HCT116 (cell line): ENCODE measurements at places on chromosomes 1 and 21.

GRCh38 chr1:119083479-119083878, 57.0 kb downstream of the WARS2 start:
- no peak for DNase-seq

DNA sequence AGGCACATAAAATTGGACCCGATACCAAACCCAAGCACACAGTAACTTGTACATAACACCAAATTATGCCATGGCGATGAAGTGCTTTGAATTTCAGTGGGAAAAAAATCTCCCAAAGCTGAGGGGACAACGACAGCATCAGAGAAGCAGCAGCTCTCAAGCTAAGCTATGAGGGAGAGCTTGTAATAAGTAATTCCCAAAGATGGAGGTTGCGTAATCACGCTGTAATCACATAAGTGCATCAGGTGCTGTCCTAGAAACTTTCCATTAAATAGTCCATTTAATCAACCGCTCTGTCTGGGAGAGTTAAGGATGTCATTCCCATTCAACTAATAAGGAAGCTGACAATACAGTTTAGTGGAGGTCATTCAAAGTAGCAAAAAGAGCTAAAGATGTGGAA, 37.6 kb upstream of the KRTAP19-8 start:
- DNase-seq: no peak

- DNase-seq: no peak
Measured at GRCh38 chr1:215895893-215896292, 328.8 kb downstream of the KCTD3 start.

DNA sequence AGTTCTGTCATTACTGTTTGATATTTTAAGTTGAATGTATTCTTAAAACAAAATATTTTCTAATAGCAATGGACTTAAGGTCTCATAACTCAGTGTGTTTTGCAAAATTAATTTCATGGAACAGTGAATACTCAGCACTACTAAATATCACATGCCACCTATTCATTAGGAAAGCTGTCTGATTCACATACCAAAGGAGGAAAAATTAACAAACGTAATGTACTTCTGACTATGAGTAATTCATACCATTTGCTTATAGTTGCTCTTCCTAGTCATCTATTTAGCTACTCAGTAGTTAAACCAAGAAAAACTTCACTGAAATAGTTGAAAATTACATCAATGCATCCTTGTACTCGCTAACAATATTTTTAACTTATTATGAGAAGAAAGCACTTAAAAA, 35.2 kb downstream of the TP53BP2 start:
- DNase-seq: no peak

- no peak for DNase-seq
Measured at GRCh38 chr21:27677546-27677945, 710.7 kb upstream of the ADAMTS5 start.

DNA sequence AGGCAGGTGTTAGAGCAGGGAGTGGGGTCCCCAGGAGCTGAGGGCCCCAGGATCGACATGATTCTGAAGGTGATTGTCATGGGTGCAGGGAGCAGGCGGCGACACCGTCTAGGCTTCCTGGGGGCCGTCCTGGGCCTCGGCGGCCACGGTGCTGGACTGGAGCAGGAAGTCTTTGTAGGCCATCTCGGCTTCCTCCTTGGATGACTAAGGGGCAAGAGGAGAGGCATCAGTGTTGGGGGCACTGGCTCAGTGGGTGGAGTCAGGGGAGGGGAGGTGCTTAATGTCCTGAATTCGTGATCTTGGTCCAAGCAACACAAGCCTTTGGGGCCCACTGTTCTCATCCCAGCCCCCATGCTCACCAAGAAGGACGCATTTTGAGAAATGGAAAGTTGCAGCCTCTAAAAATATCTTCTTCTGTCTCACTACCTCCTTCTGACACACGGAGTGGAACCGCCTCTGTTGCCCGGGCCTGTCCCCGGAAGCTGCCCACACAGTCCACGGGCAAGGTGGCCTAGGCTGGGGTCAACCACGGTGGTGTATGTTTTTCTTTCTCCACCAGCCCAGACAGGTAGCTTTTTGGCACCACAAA, 8.6 kb upstream of the FCMR start:
- no peak for DNase-seq

DNA sequence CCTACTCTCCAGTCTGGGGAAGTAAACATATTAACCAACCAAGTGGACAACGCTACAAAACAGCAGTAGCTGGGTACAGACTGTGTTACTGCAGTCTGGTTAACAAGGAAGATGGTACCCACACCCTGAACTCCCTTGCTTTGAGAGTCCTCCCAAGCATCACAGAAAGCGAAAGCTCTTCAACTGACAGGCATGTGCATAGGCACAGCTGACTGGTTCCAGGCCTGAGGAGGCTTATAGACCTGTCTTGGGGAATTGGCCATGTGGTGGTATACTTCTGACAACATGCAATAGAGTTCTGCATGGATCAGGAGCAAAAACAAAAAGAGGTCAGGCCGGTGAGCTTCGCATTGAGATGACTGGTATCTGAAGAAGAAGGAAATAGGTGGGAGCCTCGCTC, 17.4 kb downstream of the LMX1A start:
- DNase-seq: no peak

DNA sequence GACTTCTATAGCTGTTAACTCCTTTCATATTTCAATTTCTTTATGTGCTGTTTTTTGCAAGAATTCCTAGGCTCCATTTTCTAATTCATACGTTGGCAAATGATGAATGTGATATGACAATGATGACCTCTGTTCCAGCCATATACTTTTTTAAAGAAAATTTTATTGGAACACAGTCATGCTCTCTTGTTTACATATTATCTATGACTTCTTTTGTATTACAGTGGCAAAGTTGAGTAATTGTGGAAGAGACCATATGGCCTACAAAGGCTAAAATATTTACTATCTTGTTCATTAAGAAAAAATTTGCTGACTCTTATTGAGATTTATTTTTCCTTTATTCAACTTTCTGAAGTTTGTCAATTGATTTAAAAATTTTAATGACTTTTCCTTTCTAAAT, 7.1 kb downstream of the IFI44L start:
- no peak for DNase-seq

GRCh38 chr1:233587196-233587595, 26.7 kb upstream of the KCNK1 start:
- DNase-seq: no peak

GRCh38 chr1:115402753-115403184, 64.7 kb upstream of the NGF start:
- no peak for DNase-seq

DNA sequence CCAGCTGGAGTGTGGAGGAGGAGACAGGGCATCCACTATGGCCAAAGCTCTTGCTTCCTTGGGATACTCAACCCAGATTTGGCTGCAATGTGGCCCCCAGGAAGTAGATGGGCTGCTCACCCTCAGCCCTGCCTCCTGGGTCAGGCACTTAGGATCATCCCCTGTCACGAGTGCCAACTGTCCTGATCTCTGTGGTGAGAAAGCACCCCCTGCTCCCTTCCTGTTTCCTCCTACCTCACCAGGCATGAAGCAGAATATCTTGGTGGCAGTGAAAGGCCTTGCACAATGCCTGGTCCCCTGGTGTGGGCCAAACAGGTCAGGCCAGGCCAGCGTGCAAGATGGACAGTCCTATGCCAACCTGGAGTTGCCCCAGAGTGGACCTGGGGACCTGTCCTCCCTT, 211.7 kb downstream of the GRIK3 start:
- DNase-seq: no peak

DNA sequence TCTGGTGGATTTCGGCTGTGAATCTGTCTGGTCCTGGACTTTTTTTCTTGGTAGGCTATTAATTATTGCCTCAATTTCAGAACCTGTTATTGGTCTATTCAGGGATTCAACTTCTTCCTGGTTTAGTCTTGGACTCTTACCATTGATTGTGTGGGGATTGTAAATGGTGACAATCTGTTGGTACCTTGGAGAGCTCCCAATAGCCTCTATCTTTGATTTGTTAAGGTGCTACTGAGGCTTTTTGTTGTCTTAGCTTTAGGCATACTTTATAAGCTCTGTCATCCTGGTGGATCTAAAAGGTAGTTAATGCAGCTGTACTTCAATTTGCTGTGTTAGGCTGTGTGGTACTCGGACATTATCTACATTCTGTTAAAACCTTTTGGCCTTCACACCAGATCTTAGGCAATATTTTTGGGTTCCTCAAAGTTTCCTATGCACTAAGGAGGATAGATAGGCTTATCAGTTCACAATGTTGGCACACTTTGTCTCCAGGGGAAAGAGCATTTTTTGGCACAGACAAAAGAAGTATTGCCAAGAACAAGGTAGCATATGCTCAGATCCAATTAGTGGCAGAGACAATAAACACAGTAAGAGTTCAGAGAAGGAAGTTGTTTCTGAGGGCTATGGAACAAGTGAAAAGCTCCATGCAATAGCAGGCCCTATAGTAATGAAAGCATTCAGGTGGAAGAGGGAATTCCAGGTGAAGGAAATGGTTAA, 230.4 kb downstream of the PDE4B start:
- no peak for DNase-seq

GRCh38 chr1:234745844-234746797, 136.1 kb upstream of the IRF2BP2 start:
- DNase-seq: no peak

DNA sequence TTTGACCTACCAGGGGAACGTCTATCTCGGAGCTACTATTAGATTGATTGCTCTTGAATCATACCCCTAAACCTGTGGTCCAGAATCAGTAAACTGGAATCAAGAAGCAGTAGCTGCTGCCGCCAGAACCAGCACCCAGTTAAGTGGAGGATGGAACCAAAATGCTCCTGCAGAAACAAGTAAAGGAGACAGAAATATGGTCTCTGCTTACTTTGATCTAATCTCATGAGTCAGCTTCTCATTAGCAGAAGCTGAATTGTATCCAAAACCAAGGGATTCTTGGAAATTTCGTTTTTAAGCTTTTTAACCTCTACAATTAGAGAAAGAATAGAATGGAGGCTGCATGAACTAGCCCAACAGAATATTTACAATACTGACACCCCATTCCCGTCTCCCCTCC, 42.6 kb upstream of the PIGV start:
- no peak for DNase-seq

DNA sequence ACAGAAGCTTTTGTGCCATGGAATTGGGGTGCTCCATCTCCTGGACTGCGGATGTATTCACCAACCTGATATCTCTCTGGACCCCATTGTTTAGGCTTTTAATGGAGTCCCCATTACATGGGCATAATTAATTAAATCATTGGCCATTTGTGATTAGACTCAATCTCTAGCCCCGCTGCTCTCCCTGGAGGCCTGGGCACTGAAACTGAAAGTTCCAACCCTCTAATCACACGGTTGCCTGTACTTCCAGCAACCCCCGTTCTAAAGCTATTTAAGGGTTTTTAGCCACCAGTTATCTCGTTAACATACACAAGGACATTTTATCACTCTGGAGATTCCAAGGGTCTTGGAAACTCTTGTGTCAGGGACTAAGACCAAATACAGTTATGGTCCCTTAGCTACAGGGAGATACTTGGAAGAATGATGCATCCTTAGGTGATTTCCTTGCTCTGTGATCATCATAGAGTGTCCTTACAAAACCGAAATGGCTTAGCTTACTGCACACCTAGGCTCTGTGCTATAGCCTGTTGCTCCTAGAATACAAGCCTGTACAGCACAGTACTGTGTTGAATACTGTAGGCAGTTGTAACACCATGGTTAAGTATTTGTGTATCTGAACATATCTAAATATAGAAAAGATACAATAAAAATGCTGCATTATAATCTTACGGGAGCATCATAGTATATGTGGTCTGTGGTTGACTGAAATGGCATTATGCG, 71.8 kb downstream of the VPS13D start:
- no peak for DNase-seq

GRCh38 chr1:36761113-36761512, 273.2 kb downstream of the GRIK3 start:
- DNase-seq: no peak

DNA sequence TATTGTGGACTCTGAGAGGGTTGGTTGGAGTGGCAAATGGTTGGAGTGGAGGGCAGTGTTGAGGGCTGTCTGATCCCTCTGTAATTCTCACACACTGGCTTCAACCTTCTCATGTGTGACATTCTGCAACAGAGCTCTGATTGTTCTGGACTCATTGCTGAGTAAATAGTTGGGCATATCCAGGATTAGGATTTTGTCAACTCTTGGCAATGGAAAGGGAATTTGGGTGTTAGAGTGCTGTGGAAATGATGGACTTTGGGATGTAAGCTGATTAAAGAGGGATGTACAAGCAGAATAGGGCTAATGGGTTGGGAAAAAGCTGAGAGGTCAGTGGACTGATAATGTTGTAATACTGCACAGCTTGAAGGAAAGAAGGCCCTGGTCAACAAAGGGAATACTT, 16.5 kb downstream of the TLCD4 start:
- no peak for DNase-seq

- no peak for DNase-seq
Measured at GRCh38 chr1:230163205-230163604, 96.2 kb downstream of the GALNT2 start.

GRCh38 chr1:198929961-198930599, 291.2 kb downstream of the PTPRC start:
- DNase-seq: no peak

- no peak for DNase-seq
Measured at GRCh38 chr1:207335695-207336363, 14.4 kb downstream of the CD55 start.

GRCh38 chr21:33202464-33203363, 27.0 kb upstream of the IFNAR2 start:
- DNase-seq: no peak

DNA sequence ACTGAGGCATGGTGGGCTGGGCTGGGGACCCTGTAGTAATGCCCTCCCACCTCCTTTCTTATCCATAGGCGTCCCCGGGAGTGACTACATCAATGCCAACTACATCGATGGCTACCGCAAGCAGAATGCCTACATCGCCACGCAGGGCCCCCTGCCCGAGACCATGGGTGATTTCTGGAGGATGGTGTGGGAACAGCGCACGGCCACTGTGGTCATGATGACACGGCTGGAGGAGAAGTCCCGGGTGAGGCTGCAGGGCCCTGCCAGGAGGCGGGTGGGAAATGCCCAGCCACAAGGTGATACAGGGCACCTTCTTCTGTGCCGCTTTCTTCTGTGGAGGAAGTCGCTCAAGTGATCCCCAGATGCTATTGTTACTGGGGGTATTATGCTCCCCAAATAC, 32.3 kb upstream of the KDM4A start:
- DNase-seq: no peak

GRCh38 chr1:2425892-2426291, 13.5 kb upstream of the PEX10 start:
- no peak for DNase-seq

GRCh38 chr1:19484798-19485361, 459 bp downstream of the CAPZB start:
- DNase-seq: no peak

GRCh38 chr21:39209334-39209688, 26.1 kb upstream of the PSMG1 start:
- DNase-seq: no peak

DNA sequence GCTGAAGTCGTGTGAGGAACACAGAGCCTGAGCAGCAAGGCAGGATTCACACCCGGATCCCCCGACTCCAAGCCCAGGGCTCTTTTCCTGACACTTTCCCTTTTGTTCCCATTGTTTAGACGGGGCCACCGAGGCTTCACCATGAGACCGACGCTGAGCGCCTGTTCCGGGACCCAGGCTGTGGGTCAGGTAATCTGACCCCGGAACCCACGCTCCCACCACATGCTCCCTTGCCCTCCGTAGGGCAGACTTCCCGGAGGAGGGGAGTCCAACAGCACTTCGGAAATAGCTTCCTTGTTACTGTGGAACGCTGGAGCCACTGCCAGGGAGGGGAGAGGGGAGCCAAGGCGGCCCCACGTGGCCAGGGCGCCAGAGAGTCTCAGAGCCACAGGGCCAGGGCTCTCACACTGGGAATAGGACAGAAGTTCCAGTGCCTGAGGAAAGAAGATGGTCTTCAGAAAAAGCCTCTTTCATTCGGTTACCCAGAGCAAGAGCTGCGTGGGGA, 18.4 kb downstream of the RUNX3 start:
- DNase-seq: no peak
